ENCODE measurements at places on chromosomes 13 and 19.

GRCh38 chr19:43519436-43520088 is 7.4 kb downstream of the ETHE1 start:
- peak; percentile 87 for DNase-seq

GRCh38 chr19:29292562-29292961 is 79.6 kb upstream of the UQCRFS1 start:
- no peak for DNase-seq

DNA sequence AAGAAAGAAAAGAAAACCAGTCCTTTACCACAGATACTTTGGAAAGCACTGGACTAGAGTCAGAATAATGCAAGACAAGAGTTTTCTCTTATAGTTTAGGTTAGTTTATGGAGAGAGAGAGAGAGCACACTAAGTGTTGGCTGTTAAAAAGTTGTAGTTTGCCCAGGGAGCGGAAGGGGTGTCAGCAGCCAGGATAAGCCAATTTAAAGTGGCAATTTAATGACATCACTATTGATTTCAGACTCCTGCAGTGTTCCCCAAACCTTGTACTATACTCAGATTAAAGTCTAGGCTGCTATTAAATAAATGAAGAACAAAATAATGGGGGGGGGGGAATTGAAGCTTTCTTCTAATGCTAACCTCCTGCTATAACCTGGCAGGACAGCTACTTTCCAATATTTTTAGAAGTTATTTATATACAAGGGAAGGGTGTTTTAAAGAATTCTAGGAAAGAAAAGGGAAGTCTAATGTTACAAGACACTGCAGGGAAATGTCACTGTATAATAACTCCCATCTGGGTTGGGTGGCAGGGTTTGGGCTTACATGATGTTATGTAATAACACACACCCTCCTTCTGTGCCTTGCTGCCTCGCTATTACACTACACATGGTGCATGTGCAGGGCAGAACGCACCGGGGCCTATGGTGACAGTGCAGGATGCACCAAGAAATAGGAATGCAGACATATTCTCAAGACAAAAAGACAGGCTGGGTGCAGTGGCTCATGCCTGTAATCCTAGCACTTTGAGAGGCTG is 19.9 kb downstream of the TPT1 start:
- DNase-seq = no peak

GRCh38 chr19:11721681-11722080 is 17.1 kb downstream of the ZNF823 start:
- no peak for DNase-seq

- DNase-seq = no peak
Measured at GRCh38 chr19:15181394-15181793, 19.4 kb downstream of the NOTCH3 start.

DNA sequence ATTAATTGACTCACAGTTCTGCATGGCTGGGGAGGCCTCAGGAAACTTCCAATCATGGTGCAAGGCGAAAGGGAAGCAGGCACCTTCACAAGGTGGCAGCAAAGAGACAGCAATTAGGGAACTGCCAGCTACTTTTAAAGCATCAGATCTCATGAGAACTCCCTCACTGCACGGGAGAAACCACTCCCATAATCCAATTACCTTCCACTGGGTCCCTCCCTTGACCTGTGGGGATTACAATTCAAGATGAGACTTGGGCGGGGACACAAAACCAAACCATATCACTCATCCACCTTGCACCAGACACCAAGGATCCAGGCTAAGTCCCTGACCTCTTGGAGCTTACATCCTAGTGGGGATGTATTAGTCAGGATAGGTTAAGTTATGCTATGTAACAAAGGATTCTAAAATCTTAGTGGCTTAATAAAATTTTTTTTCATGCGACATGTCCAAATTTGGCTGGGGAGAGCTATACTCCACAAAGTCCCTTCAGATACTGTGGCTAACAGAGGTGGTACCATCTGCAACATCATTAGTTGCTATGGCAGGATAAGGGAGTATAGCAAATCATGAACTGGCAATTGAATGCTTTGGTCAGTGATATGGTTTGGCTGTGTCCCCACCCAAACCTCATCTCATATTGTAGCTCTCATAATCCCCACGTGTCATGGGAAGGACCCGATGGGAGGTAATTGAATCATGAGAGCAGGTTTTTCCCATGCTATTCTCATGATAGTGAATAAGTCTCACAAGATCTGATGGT is 8.3 kb upstream of the FAM187B start:
- DNase-seq = peak; percentile 8

DNA sequence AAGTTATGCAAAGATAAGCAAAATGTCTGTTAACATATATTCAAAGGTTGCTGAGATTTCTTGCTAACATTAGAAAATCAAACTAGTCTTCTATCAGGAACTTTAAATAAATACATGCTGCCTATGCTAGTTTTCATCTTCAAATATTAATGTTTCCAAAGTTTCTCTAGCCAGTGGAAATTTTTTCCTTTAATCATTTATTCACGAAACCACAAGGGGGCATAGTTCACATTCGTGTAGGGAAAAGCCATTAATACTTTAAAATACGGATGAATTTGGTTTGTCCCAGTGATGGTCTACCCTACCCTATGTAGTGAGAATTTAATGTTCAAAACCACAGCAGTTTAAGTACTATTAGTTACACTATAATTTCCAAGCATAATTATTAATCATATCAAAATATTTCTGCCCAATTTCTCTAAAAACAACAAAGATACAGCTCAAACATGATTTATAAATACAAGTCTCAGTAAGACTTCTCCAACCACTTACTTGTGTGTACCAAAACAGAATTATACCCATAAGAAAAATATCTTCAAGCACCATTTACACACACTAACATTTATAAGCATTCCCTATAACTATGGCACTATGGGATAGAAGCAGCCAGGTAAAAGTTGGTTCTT is 16.2 kb downstream of the NUFIP1 start:
- DNase-seq = no peak

DNA sequence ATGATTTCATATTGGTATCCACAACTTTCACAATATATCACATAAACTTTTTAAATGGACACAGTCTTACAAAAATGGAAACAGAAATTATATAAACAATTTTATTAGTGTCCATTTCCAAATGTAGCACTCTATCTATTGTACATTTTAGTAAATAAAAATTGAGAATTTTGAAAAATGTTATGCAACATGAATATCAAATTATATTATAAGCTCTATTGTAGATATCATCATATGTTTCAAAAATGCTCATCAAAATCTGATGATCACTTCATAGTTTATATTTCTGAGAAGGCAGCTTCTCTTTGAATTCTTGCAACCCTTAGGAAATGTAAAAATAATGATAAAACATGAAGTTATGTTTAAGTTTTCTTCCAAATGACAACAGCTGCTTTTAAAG is 1928.6 kb downstream of the PCDH9 start:
- no peak for DNase-seq

DNA sequence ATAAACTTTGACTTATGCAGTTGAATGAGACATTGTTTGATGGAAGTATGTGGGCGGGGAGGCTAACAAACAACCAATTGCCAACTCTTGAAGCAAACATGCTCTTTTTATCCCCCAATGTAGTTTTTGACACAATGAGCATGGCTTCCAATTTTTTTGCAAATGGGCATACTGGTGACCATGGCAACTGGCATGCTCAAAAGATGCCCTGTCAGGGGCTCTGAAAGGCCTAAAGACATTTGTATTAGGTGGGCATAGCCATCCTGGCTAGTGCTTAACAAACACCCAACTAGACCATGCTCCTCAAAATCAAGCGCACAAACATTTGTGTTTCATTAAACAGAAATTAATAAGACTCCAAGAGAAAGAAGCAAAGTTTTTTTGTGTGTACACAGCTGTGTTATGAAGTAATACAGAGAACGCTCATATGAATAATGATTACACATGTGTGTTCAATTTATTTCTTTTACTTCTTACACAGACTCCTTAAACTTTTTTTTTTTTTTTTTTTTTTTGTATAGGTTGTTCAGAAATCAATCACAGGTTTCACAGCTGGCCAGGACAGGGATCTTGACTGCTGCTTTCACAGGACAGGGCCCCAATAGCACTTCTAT is 95.6 kb downstream of the DLEU7 start:
- DNase-seq = no peak

DNA sequence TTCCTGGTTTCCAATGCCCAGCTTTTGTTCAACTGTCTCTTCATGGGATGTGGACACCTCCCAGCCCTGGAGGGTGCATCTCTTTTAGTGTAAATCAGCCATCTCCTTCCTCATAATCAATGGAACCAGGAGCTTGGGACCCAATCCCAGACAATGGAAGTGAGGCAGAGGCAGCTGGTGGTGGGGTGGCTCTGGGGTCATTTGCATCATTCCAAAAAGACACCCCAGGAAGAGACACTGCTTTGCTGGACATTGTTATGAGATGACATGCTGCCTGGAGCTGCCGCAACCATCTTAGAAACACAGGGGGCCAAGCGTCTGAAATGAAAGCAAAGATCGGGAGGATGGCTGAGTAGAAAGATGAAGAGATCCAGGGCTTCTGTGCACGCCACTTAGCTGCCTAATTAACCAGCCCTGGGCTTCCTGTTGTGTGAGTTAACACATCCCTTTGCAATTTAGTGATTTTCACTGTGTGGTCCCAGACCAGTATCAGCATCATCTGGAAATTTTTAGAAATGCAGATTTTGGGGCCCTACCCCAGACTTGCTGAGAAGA is 36.1 kb downstream of the IRS2 start:
- DNase-seq = no peak

DNA sequence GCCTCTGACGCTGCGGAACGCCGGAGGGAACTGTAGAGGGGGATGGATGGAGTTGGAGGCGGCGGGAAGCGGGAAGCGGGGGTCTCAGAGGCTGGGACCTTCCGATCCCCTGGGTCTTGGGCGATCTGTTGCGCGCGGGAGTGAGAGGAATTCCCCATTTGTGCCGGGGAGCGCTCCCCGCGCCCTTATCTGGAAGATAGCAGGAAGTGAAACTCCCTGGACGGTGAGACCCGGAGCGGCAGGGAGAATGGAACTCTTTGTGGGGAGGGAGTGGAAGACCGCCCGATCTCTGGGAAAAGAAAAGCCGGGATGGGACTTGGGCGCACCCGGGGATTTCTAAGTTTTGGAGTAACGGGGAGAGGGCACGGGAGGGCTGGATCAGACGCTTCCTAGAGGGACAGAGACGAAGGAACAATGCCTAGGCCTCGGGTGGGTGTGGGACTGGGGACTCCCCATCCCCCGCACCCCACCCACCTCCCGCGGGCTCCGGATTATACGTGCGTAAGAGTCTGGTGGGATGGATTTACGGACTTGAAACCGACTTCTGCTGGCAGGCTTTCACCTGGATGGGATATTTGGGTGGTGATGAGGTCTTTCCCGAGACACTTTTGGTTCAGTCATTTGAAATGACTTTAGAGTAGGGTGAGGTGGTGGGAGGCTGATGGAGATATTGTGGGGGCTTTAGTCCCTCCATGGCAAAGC is 495 bp downstream of the LSR start:
- no peak for DNase-seq

DNA sequence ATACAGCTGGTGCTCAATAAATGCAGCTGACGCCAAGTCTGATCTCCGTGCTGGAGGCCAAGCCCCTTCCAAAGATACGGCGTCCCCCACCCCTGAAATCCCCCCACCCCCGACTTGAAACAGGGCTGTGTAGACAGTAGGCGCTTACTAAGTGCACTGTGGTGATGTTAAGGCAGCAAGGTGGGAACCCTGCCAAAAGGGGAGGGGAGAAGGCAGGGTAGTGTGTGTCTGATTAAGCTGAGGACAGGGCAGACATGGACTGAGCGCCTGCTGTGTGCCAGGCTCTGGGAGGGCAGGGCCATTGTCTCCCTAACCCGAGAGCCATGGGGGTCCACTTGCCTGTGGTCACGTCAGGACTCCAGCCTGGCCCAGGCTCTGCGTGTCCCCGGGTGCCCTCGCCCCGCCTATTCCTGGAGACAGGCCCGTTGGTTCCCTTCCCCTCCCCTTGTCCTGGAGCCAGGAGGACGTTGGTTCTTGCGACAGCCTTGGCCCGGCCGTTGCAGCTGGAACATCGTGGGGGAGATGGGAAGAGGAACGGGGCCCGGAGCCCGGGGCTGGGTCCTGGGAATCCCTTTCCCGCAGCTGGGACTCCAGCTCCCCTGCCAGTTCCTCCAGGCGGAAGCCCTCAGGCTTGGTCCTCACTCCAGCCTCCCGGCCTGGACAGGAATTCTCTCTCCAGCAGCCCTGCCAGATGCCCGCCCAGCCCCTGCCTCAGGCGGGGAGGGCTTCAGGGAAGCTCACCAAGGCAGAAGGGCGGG is 1.7 kb upstream of the ELANE start:
- no peak for DNase-seq

GRCh38 chr13:73877399-73877798 is 256.8 kb downstream of the KLF12 start:
- DNase-seq = no peak

DNA sequence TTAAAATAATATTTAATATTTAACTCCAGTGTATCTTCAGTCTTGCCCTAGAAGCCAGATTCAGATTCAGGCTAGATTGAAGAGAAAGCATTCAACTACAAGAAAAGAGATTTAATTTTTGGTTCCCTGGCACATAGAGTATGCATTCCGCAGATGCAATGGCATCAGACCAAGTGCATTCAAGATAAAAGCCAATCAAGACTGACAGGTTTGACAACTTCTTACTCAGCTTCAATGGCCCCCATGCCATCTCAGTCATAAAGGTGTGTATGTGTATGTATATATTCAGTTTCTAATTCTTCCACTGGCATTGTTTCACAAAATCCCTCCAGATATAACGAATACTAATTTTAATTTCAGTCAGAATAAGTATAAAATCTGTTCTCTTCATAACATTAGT is 650.8 kb upstream of the GPC6 start:
- DNase-seq = no peak

GRCh38 chr19:3281026-3281425 is 56.6 kb downstream of the CELF5 start:
- no peak for DNase-seq

DNA sequence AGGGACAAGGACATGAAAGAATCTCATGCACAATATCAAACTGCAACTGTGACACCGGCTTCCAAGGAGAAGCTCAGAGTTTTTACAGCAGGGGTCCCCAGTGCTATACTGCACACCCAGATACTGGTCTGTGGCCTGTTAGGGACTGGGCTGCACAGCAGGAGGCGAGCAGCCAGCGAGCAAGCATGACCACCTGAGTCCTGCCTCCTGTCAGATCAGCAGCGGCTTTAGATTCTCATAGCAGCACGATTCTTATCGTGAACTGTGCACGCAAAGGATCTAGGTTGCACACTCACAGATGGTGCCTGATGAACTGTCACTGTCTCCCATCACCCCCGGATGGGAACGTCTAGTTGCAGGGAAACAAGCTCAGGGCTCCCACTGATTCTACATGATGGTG is 13.1 kb upstream of the CD22 start:
- no peak for DNase-seq

- DNase-seq = no peak
Measured at GRCh38 chr19:53892981-53893325, 11.0 kb downstream of the PRKCG start.

GRCh38 chr19:18109341-18109732 is 11.8 kb downstream of the MAST3 start:
- no peak for DNase-seq

Data from stimulated activated naive CD8-positive, alpha-beta T cell treated with anti-CD3 and anti-CD28 coated beads, Interleukin-15, Interleukin-2, amounts not matched to agents 100 U/mL and 50 U/mL, for 24 hours (primary cell).